ENCODE measurements at places on chromosomes 11 and 22. TPM values are rescaled to one million over a fixed set of nuclear protein-coding genes. Genes with fewer than 3 reads are reported as not detected.

DNA sequence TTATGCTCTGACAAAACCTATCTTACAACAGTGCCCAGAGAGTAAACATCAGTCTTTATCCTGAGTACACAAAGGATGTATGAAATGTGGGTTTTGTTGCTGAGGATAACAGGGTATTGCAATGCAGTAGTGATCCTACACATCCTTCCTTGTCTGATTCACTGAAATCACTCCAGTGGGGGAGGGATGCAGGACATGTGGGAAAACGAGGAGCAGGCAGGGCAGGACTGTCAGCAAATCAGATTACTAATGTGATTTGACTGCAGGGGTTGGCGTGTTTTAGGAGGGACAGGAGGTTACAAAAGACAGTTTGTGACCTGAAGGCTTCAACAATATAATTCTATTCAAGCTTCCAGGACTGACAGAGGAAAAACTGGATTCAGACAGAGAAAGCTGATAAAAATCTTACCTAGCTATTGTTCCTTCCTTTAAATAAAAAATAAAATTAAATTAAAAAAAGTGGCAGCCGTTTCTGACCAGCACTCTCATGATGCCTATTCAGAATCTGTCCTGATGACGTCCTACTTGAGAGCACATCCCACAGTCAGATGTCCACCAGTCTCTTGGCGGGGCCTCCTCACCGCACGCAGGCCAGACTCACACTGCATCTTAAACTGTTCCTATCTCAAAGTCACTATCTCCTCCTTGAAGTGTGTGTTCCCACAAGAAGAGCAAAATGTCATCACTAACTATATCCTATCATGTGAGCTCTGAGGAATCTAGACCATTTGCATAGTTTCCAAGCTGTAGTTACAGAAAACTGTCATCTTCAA, 50.6 kb upstream of the MN1 start:
- DNase-seq = no peak

DNA sequence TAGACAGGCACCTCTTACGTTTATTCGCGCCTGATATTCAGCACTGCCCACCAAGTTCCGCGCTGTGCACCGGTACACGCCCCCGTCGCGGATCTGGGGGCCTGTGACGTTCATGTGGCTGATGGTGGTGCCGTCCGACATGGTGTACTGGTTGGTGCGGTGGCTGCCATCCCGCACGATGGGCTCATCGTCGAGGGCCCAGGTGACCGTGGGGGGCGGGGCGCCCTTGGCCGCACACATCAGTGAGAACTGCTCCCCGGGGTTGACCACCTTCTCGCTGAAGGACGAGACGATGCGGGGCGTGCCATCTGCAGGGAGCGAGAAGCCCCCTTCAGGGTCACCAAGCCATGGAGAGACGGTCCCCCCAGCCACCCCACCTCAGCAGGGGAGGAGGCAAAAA, 190.8 kb downstream of the CEP164 start:
- DNase-seq = no peak

Gene NXPE4
- not detected for total RNA-seq

- no peak for DNase-seq
Measured at GRCh38 chr11:7612056-7612660, 61.1 kb downstream of the CYB5R2 start.

DNA sequence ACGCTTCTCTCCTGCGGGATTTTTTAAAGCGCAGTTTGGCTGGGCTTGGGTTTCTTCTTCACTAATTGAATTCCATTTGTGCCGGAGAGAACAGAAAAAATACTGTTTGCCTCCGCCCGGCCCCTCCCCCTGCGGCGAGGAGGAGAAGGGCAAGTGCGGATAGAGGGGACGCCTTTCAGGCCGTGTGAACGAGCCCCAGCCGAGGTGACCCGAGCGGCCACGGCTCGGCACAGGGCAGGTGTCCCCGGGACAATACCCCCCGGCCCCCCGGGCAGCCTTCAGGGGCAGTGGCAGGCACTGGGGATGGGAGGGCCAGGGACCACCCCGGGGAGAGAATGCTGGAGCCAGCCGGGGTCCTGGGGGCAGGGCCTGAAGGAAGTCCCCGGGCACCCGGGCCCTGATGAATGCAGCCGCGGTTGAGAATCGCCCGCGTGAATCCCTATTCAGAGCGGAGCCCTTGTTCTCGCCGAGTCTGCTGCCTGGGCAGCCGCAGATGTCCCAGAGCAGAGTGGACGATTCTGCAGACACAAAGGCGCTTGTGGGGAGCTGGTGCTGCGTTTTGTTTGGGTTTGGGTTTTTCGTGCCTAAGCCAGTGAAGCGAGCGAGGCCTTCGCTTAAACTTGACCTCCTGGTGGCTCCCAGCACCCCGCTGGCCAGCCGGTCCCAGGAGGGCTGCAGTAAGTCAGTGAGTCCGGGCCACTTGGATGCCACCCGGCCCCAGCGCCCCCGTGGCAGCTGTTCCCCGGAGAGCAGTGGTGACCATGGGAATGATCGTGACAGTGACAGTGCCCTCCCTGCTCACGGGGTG, 96.0 kb downstream of the WNT7B start:
- peak; percentile 85 for DNase-seq

DNA sequence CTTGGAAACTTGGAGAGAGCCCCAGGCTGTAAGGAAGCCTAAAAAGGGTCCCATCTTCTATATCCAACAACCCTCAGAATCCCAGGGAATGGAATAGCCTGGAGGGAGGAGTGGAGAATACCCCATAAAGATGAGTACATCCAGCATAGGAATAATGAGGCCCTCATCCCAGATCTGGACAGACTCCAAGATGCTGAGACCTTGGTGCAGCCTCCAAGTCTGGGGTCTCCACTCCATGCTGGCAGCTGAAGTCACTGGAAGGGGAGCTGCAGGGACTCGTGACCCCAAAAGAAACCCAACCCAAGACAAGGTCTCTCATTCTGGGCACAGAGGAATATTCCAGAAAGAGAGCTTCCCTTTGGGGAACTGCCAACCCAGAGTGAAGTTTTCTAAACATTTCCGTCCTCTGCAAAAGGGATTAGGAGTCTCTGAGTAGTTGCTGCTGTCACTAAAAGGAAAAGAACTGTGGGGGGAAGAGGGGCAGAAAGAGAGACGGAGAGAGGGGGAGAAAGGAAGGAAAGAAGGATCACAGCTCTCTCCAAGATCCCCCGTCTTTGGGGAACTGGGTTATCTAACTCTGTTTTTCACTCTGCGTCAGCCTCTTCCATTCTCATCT, 589 bp downstream of the SCGB1A1 start:
- no peak for DNase-seq

DNA sequence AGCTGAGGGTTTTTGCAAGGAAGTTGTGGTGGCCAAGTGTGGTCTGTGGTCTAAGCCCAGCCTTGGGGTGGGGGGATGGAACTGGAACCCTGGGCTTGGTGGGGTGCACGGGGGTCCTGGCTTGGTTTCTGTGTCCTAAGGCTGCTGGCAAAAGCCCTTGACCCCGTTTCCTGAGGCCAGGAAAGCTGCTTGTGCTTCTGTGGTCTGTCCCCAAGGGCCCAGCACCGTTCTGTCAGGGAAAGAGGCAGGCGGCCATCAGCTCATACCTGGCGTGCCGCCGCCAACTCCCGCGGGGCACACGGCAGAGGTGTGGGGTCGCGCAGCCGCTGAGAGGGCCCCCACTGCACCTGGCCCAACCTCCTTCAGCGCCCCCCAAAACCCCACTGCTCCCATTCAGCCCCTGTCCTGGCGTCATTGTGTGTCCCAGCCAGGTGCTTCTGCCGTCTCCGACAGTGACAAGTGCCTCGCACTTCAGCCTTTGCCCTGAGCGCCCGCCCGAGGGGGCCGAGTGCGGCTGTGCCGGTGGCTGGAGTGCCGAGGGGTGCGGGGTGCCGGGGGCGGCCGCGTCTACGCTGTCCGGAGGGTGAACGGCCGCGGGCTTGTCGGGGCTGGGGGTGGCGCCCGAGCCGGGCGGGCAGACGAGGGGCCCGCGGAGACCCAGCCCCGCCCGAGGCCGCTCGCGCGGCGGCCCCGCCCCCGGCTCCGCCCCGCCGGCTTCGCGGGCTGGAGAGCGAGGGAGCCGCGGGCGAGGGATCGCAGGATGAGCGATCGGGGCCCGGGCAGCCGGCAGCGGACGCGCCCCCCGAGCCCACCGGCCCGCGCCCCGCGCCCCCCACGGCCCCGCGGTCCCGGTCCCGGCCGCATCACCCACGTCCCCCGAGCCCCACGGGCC, at the start of gene CNIH2:
CNIH2 (plus strand) TSS at position 705 of the 892 bp plus-strand sequence. CDS start 282 bp downstream, outside the sequence.
- no peak for DNase-seq

Gene TREH
- not detected for total RNA-seq

Gene KCNQ1OT1
- 3.0 TPM for total RNA-seq

DNA sequence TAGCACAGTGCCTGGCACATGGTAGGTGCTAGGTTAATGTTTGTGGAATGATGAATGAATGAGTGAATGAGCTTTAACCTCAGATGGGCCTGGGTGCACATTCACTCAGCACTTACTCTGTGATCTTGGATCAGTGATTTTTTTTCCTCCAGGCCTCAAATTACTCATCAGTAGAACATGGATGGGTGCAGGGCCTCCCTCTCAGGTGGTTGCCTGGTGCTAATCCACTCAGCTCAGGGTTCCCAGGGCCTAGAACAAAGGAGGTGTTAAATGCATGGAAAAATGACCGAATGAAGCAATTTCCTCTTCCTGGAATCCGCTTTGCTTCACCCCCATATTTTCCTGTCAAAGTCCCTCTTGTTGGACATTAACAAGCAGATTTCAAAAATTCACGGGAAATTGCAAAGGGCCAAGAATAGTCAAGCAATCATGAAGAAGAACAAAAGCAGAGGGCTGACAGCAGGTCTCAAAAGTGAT, 93.5 kb downstream of the MYEOV start:
- no peak for DNase-seq

DNA sequence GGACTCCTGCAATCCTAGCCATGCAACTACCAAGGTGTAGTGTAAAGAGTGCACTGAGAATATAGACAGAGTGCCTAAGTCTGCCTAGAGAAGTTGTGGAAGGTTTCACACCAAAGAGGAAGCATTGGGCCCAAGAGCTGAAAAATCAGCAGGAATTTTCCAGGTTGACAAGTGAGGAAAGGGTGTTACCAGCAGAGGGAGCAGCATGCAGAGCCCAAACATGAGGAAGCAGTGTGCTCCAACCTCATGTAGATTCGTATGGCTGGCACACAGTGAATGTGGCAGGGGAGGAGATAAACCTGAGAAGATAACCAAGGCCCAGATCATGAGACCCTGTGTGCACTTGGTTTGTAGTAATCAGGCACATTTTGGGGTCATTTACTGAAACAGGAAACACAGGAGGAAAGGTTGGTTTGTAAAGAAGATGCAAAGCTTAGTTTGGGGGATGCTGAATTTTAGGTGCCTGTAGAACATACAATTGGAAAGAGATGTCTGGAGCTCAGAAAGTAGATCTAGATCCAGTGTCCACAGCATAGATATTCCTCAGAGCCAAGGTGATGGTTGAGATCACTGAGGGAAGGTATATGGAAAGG, 1.7 kb downstream of the HPX start:
- DNase-seq = peak; percentile 9

GRCh38 chr11:61594907-61595257, 14.0 kb upstream of the SYT7 start:
- DNase-seq = no peak

Gene GAS2
- 0.71 TPM for total RNA-seq

DNA sequence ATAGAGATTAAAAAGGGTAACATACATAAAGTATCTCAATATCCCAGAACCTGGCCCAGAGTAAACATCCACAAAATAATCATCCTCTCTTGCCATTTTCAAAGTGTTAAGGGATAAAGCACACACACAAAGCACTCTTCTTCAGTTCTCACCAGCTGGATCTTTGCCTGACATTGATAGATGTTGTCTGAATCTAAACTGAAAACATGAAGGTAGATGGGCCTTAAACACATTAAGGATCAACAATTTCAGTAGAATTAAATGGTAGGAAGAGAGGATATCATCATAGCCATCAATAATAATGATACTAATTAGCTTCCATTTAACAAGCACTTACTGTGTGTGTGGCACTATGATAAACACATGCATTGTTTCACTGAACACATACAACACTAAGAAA, 261.1 kb downstream of the OPCML start:
- DNase-seq = no peak

DNA sequence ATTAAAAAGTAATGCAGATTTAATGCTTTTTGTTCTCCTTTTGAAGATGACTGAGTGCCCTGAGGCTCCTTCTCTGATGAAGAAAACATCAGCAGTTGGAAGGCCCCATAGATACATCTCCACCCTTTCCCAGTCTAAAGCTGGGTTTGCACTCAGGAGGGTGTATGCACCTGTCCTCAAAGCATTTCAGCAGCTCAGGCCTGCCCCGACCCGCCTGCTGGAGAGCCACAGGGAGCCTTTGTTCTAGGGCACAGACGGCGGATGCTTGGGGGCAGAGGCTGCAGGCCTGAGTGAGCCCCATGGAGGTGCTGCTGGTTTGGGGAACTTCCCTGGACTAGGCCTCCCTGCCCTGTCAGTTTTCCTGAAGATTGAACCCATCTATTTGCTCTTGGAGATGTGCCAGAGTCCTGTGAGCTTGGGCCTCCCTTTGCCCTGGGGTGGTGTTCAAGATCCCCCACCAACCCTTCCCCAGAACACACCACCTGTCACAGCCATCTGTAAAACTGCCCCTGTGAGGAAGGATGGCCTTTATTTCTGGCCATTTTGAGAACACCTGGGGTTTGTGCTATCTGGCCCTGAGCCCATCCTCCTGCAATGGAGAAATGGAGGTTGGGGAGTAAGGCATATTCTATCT, 160.0 kb downstream of the NAV2 start:
- no peak for DNase-seq

GRCh38 chr11:36238036-36238631, 51.1 kb downstream of the COMMD9 start:
- no peak for DNase-seq

DNA sequence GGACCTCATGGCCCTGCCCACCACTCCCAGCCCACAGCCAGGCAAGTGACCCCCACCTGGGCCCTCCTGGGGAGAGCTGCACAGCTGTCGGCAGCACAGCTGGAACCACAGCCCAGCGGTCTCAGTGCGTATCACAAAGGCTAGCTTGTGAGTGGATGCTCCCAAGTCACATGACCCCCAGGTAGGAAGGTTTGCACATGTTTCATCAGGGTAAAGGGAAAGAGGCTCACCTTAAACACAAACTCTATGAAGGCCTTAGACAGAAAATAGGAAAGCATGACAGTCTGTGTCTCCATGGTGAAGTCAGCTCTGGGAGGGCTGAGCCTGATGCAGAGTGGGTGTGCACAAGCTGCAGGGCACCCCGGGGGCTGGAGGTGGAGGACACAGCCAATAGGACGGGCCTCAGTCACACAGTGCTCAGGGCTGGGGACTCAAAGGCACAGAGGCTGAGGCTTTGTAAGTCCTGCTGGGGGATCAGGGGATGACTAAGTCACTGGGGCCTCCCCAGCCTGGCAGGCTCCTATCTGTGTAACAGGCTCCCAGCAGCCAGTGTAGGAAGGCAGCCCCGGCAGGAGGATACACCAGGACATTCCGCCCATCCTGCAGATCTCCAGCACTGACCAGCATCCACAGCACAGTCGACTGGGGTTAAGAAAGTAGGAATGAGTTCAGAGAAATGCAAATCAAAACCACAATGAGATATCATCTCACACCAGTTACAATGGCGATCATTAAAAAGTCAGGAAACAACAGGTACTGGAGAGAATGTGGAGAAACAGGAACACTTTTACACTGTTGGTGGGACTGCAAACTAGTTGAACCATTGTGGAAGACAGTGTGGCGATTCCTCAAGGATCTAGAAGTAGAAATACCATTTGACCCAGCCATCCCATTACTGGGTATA, 22.0 kb downstream of the CELSR1 start:
- DNase-seq = no peak

- DNase-seq = peak; percentile 12
Measured at GRCh38 chr11:120655589-120655988, 144.0 kb downstream of the GRIK4 start.

- no peak for DNase-seq
Measured at GRCh38 chr22:37906364-37907008, 389 bp downstream of the MICALL1 start.

- DNase-seq = peak; percentile 57
Measured at GRCh38 chr11:134613646-134614045, 201.6 kb upstream of the B3GAT1 start.

Measured in mesenteric fat pad (tissue), 1 donor.